ENCODE measurements at places on chromosomes 12 and 14. TPM values are rescaled to one million over a fixed set of nuclear protein-coding genes. Genes with fewer than 3 reads are reported as not detected.

SARNP gene
- 67.1 TPM for total RNA-seq

FITM1 gene
- 0.20 TPM for total RNA-seq

HEATR5A gene
- total RNA-seq: 26.4 TPM

DLK1 gene
- total RNA-seq: 0.19 TPM

OS9 gene
- total RNA-seq: 248 TPM

TSHR gene
- total RNA-seq: not detected

LTB4R2 gene
- total RNA-seq: 1.9 TPM

SYNDIG1L gene
- total RNA-seq: not detected
